ENCODE measurements at places on chromosomes 6 and 20.

- DNase-seq: no peak
These were observed 8.5 kb upstream of the MCM3 start for GRCh38 chr6:52293067-52293466.

DNA sequence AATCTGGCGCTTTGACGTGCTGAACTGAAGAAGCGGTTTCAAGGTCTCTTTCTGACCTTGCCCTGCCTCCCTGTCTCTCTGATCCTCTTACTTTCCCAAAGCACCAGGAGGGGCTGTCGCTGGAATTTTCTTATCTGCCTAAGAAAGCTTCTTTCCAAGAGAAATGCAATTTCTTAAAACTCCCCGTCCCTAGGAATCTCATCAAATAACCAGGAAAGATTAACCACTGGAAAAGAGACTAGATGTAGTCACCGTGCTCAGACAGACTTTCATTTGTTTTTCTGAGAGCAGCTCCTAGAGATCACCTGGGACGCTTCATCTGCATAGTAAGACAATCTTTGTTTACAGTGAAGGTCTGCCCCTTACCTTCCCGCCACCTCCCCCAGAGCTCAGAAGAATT is 38.6 kb downstream of the PDYN start:
- no peak for DNase-seq

- no peak for DNase-seq
These were observed 75.1 kb downstream of the QKI start for GRCh38 chr6:163489584-163489983.

GRCh38 chr20:385448-385847 is 4.9 kb downstream of the TRIB3 start:
- DNase-seq: no peak

DNA sequence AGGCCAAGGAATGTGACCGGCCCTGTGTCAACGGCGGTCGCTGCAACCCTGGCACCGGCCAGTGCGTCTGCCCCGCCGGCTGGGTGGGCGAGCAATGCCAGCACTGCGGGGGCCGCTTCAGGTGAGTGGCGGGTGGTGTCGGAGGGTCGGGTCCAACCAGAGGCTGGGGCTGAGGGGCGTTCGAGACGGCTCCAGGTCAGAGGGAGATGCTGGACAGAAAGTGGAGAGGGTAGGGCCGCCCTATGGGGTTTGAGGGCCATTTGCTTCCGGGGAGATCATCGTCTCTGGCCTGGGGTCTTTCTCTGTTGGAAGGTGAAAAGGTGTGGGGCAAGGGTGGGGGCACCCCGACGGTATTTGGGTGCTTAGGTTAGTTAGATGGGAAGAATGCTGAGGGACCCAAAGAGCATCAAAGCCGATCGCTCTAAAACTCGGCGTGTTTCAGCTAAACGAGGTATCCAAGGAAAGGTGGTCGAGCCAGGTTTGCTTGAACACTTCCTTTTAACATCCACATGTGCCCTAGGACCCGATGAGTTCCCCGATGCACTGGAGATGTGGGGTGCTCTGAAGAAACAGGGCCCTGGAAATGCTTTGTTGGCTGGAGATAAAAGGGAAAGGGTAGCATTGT is 691 bp downstream of the ATRN start:
- no peak for DNase-seq

All from stimulated activated CD4-positive, alpha-beta T cell treated with anti-CD3 and anti-CD28 coated beads, Interleukin-15, amount 100 ng/mL, for 1 hour (primary cell).